Activated CD8-positive, alpha-beta memory T cell treated with anti-CD3 and anti-CD28 coated beads, Interleukin-2, amount 10 ng/mL, durations not matched to agents 7 days and 5 days (primary cell): ENCODE measurements at places on chromosomes 5 and 9. TPM values are rescaled to one million over a fixed set of nuclear protein-coding genes. Genes with fewer than 3 reads are reported as not detected.

DNA sequence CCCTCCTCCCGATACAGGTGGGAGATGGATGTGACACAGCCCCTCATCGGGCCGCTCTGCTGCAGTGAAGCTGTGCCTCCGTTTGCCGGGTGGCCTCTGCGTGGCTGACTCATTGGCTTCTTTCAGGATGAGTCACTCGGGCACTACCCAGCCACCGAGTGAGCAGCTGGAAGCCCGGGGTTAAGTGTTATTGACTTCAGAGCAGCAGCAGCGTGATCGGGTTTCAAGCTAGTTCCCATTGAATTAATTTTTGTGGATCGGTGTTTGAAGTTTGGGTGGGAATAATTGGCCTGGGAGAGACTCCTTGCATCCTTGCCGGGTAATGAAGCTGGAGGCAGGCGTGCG, 266.4 kb upstream of the IRX4 start:
- peaks cover 6% of the 10 kb centered on the region for H3K4me1 ChIP-seq
- peaks cover 5% of the 10 kb centered on the region for H3K27me3 ChIP-seq
- no peak overlapping the region for H3K4me3 ChIP-seq
- no peak overlapping the region for H3K27ac ChIP-seq
- no peak for DNase-seq

DNA sequence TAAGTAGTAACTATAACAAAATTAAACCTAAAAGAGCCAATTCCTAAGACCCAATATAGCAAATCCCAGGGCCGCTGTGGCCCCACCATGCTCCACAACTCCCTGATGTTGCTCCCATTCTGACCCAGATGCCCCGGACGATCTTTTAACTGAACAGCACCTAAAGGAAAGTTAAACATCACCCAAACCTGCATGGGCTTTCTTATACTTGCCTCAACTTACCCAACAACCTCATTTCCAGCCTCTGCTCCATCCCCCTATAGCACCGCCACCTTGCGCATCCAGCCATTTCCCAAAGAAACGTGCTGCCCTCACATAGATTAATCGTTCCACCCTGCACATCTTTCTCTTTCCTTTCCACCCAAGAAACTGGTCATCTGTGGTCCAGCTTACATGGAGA, 54.6 kb downstream of the ZNF354C start:
- H3K27ac ChIP-seq, result no peak overlapping the region
- no peaks in the 10 kb centered on the region for H3K36me3 ChIP-seq
- no peak for DNase-seq
- no peak overlapping the region for H3K4me3 ChIP-seq

GRCh38 chr5:83740741-83741140, 20.1 kb upstream of the HAPLN1 start:
- H3K36me3 ChIP-seq, result no peaks in the 10 kb centered on the region
- no peaks in the 10 kb centered on the region for H3K4me1 ChIP-seq
- H3K27me3 ChIP-seq, result no peaks in the 10 kb centered on the region
- no peak overlapping the region for H3K4me3 ChIP-seq
- no peak overlapping the region for H3K27ac ChIP-seq
- no peak for DNase-seq

- no peak for DNase-seq
- no peak overlapping the region for H3K4me3 ChIP-seq
- H3K27ac ChIP-seq, result no peak overlapping the region
- H3K4me1 ChIP-seq, result no peaks in the 10 kb centered on the region
- no peaks in the 10 kb centered on the region for H3K36me3 ChIP-seq
Measured at GRCh38 chr5:121596882-121597281, 254.8 kb upstream of the FTMT start.

GRCh38 chr9:137620048-137620405, 1.2 kb downstream of the EHMT1 start:
- peak overlapping the region; percentile 80 for H3K4me3 ChIP-seq
- no peaks in the 10 kb centered on the region for H3K27me3 ChIP-seq
- H3K27ac ChIP-seq, result peak overlapping the region; percentile 80
- peaks cover 44% of the 10 kb centered on the region for H3K4me1 ChIP-seq
- DNase-seq, result no peak
- peaks cover 19% of the 10 kb centered on the region for H3K36me3 ChIP-seq

PCDHGB7 gene
- not detected for total RNA-seq
